ENCODE measurements at places on chromosomes 6 and 20.

DNA sequence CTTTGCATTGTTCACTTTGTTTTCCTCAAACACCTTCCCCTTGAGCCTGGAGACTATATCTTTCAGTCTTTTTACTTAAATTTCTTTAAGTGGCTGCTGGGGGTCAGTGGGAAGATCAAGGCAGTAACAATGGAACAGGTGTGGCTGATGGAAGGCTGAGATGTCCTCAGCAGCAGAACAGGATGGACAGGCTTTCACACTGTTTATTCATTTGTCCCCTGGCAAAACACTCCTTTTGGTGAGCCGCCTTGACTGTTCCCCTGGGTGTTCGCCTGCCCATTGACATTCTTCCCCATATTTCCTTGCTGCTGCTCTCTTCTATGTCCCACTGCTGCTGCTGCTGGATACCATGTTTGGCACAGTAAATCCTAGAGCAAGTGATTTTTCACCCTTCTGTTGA lies 38.1 kb downstream of the RNF144B start:
- DNase-seq, result no peak

- DNase-seq, result no peak
Measured at GRCh38 chr20:58926802-58927489, 54.1 kb upstream of the NELFCD start.

- DNase-seq, result no peak
Measured at GRCh38 chr6:143279385-143279784, 171.1 kb downstream of the ADAT2 start.

GRCh38 chr6:141401851-141402250 lies 730.9 kb upstream of the GJE1 start:
- no peak for DNase-seq

GRCh38 chr6:138999949-139000725 lies 12.1 kb upstream of the REPS1 start:
- no peak for DNase-seq

GRCh38 chr6:13987400-13987865 lies 62.7 kb downstream of the RNF182 start:
- DNase-seq, result no peak

DNA sequence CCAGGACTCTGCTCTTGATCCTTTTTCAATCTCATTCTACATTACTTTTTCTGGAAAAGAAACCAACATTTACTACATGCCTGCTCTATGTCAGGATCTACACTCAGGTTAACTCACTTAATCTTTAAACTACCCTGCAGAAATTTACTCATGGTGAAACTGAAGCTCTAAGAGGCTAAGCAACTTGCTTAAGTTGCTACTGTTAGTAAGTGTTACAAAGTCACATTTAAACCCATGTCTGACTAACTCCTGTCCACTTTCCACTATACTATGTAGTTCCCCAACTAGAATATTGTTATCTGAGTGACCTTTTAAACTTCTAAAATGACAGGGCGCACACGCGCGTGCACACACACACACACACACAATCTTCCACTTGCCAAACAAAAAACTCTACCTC lies 5.0 kb downstream of the CEP162 start:
- no peak for DNase-seq

- no peak for DNase-seq
Measured at GRCh38 chr6:16476861-16477260, 238.5 kb downstream of the GMPR start.

DNA sequence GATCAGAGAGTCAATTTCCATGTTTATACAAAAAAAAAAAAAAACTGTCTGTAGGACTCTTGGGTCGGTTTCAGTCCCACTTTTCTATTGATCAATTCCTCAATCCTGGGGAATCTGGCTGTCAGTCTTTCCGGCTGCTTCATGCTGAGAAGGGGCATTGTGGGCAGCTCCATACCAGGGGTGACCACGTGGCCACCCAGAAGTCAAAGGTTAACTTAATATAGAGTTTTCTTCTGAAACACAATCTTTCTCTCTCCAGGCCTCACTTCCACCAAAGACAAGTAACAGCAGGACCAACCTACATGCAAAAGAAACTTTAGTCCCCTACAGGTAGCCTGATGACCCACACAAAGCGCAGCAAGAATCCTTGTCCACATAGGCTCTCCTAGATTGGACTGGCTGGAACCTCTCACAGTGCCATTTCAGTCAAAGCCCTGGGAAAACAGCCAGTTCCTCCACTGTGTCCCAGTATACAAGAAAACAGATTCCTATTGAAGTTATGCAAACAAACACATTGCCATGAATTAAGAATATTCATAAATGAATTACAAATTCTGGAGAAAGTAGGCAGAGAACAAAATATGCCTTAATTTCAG lies 18.5 kb upstream of the SERPINB9 start:
- DNase-seq, result no peak

DNA sequence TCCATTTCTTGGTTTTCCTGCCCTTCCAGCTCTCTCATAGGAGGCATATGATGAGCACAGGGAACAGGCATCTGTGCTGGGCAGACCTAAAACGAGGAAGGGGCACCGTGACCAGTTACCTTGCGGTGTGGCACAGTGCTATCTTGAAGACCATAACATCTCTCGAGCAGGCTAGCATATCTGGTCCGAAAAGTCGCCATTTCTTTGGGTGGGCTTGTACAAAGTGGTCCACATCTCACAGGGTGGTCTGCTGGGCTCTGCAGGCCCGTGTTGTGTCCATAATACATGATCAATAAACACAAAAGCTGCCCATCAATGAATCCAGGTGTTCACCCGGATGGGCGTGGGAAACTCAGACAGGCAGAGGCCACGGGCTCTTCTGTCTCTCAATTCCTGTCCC lies 115.7 kb downstream of the PHACTR3 start:
- no peak for DNase-seq

DNA sequence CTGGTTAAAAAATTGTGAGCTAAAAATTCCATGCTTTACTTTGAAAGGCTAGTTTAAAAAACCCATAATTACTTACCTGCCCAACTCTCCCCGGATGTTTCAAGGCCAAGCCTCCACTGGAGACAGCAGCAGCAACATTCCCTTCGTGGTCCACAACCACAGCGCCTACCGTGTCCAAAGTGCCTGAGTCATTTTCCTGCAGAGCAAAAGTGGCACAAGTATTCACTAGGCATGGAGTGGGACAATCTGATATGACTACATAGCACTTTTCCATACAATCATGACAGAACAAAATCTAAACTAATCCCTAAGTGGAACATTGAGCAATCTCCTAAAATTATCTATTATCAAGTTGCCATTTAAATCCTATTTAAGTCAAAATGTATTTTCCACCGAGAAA lies 104.8 kb downstream of the TASP1 start:
- DNase-seq, result no peak

- DNase-seq, result peak; percentile 31
Measured at GRCh38 chr6:12957321-12958051, 240.9 kb downstream of the PHACTR1 start.

DNA sequence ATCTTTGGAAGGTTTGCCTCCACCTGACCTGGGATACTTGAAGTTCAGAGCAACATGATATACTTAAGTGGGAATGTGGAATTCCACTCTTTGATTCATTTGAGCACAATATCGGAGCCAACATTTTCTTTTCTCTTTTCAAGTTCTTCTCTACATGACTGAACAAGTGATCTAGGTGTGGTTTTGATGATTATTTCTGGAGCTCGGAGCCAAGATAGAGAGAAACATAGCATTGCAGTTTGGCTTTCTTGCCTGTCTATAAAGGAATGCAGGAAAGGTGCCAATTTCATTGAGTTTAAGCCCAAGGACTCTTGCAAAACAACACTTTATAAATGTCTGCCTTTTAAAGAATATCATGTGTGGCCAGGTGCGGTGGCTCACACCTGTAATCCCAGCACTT lies 124.2 kb upstream of the FAM83B start:
- peak; percentile 83 for DNase-seq

DNA sequence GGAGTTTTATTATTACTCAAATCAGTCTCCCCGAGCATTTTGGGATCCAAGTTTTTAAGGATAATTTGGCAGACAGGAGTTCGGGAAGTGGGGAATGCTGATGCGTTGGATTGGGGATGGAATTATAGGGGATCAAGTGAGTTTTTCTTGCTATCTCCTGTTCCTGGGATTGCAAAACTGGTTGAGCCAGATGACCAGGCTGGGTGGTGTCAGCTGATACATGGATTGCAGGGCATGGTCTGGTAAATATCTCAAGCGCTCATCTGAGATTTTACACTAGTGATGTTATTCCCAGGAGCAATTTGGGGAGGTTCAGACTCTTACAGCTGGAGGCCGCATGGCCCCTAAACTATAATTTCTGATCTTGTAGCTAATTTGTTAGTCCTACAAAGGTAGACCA lies 54.7 kb downstream of the ENPP1 start:
- no peak for DNase-seq

DNA sequence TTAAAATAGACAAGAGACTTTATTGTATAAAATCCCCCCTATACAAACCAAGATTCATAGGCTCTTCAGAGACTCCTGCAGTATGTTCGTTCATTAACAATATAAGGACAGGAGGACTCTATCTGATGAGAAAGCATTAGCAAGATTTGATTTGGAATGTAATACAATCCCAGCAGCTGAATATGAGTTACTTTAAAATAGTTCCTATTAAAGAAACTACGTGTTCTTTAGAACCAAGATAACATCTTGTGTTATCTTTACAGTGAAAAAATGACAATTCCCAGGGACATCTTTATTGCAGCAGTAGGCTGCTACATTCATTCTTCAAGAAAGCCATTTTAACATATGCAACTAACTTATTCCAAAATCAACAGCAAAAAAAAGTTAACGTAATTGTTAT lies 1360.1 kb upstream of the GJE1 start:
- no peak for DNase-seq

DNA sequence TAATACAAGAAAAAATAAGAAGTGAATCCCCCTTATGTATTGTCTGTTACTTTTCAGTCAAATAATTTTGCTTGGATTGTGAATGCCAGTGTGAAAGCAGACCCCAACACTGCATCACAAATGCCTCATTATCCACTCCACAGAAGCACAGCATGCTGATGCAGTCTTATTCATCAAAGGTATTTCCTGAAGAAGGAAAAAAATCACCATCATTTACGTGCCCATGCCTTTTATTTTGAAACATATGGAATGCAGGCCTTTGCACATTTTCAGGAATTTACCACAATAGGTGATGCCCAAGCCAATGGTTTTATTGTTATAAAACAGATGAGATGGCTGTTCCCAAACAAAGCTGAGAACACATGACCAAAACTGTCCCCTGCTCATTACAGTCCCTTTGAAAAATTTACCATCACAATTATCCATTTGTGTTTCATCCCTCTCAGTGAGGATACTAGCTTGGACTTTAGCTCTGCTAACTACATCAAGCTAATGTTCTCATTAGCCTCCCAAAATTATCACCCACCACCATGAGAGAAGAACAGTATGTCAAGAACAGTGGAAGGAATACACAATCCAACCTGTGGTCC lies 180.6 kb upstream of the HTR1E start:
- DNase-seq, result no peak

- no peak for DNase-seq
Measured at GRCh38 chr20:44756011-44756688, 10.5 kb downstream of the KCNK15 start.

DNA sequence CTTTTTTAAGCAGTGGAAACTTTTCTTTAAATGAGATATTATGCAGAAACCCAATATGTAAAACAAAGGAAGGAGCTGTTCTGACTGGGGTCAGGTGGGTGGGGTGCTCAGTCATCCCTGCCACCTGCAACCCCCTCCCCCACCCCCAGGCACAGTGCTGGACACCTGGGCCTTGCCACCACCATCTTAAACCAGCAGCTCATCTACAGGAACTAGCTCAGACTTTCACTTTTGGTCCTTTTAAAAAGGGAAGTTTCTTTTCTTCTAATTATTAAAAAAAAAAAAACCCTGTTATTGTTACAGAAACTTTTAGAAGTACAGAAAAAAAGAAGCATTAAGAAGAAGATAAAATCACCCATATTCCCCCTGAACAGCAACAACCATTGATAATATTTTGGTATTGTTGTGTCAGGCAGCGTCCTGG lies 37.1 kb downstream of the PPP1R16B start:
- DNase-seq, result no peak

DNA sequence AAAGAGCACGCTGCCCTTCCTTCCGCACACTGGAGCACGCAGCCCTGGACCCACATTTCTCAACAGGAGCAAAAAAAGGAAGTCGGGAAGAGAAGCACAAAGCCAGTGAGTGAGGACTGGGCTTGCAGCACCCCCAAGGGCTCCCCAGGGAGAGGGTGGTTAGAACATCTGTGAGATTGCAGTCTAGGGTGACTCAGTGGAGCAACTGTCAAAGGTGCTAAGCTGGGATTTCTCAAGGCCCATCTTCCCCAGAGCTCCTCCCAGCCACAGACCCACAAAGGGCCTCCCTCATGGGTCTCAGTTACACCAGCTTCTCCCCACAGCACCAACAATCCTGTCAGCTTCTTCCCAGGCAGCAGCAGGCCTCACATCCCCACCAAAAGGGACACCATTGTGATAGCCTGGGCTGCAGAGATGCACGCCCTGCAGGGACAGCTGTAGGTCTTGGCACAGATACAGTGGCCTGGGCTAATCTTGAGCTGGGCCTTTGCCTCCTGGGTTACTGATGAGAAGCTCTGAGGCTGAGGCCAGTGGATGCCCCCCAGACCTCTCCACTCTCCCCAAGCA lies 39.6 kb upstream of the CD93 start:
- no peak for DNase-seq

DNA sequence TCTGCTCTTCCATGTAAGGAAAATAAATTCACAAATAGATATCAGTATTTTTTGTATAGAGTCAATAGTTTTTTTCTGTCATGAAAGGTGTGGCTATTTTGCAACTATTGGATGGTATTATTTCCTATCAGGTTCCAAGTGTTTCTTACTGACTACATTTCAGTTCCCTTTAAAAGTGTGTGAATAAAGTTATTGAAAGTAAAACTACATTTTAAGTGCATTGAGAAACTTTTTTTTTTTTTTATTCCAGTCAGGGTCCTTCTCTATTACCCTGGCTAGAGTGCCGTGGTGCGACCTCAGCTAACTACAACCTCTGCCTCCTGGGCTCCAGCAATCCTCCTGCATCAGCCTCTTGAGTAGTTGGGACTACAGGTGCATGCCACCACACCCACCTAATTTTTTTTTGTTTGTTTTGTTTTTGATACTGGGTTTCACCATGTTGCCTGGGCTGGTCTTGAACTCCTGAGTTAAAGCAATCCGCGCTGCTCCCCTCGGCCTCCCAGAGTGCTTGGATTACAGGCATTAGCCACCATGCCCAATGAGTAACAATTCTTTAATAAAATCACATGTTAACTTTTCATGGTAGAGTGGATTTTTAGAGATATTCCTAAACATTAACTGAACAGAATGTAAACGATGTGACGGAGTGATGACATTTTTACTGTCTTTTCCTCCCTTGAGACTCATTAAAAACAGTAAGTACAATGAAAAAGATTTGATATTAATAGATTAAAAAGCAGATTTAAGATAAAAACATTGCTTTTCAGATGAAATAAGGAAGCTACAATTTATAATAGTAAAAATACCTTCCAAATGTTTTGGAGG lies 69.7 kb upstream of the ADGRF4 start:
- no peak for DNase-seq

- no peak for DNase-seq
Measured at GRCh38 chr6:107488875-107489635, 862 bp upstream of the SOBP start.

- no peak for DNase-seq
Measured at GRCh38 chr6:7258231-7258763, 54.7 kb downstream of the SSR1 start.

GRCh38 chr6:106700581-106700980 lies 71.2 kb downstream of the QRSL1 start:
- no peak for DNase-seq

All from astrocyte of the cerebellum (primary cell).